Thoracic aorta endothelial cell (primary cell): ENCODE measurements at places on chromosomes 5 and 9. TPM values are rescaled to one million over a fixed set of nuclear protein-coding genes. Genes with fewer than 3 reads are reported as not detected.

The WDR36 gene
- total RNA-seq, result 90.0 and 114 TPM in 2 replicates

The IFT74 gene
- total RNA-seq, result 11.7 and 16.0 TPM in 2 replicates

The MARCOL gene
- not detected in 2 replicates for total RNA-seq

The LCN1 gene
- total RNA-seq, result not detected in 2 replicates

The BTNL3 gene
- not detected in 2 replicates for total RNA-seq

The BTNL8 gene
- not detected in 2 replicates for total RNA-seq

The SYNPO gene
- total RNA-seq, result 25.9 and 32.5 TPM in 2 replicates

The PDZD2 gene
- 1.7 and 4.0 TPM in 2 replicates for total RNA-seq

The NR5A1 gene
- total RNA-seq, result not detected in 2 replicates

The ARSK gene
- 13.0 and 14.1 TPM in 2 replicates for total RNA-seq

The IL5 gene
- total RNA-seq, result not detected in 2 replicates

The ZNF367 gene
- total RNA-seq, result 13.8 and 16.7 TPM in 2 replicates

The CCDC69 gene
- total RNA-seq, result 8.4 and 14.6 TPM in 2 replicates

The SV2C gene
- not detected in 2 replicates for total RNA-seq

The FGF1 gene
- 0.07 TPM in 1 of 2 replicates, not detected in the other for total RNA-seq

The FOXD1 gene
- 0.13 TPM in 1 of 2 replicates, not detected in the other for total RNA-seq

The PROB1 gene
- 1.7 and 3.2 TPM in 2 replicates for total RNA-seq

The PALM2AKAP2 gene
- total RNA-seq, result 0.22 and 1.2 TPM in 2 replicates

The ABITRAM gene
- total RNA-seq, result 10.4 and 13.5 TPM in 2 replicates

The OBP2B gene
- not detected in 2 replicates for total RNA-seq

The SLC22A4 gene
- 3.9 and 6.0 TPM in 2 replicates for total RNA-seq

The FANCG gene
- total RNA-seq, result 31.6 and 39.3 TPM in 2 replicates

The FBP2 gene
- total RNA-seq, result not detected in 2 replicates

The TMEM267 gene
- total RNA-seq, result 13.8 and 15.6 TPM in 2 replicates

The OLFML2A gene
- 0.07 TPM in 1 of 2 replicates, not detected in the other for total RNA-seq

The TAF11L10 gene
- not detected in 2 replicates for total RNA-seq

The SIL1 gene
- total RNA-seq, result 28.6 and 28.7 TPM in 2 replicates

The CCDC171 gene
- total RNA-seq, result 2.1 and 2.9 TPM in 2 replicates

The MYMK gene
- not detected in 2 replicates for total RNA-seq

The GDA gene
- 0.07 TPM in 1 of 2 replicates, not detected in the other for total RNA-seq

The C5 gene
- total RNA-seq, result 3.4 and 4.0 TPM in 2 replicates

The SPAG8 gene
- 0.13 and 0.22 TPM in 2 replicates for total RNA-seq

The CDK9 gene
- 77.0 and 88.0 TPM in 2 replicates for total RNA-seq

The LRRC19 gene
- not detected in 2 replicates for total RNA-seq

The GRHPR gene
- total RNA-seq, result 130 and 136 TPM in 2 replicates

The SARDH gene
- total RNA-seq, result 0.40 and 0.50 TPM in 2 replicates

The ESM1 gene
- 411 and 422 TPM in 2 replicates for total RNA-seq

The PFN3 gene
- not detected in 2 replicates for total RNA-seq

The SLC25A2 gene
- total RNA-seq, result 0.27 and 0.50 TPM in 2 replicates

The RETREG1 gene
- 0.27 and 0.65 TPM in 2 replicates for total RNA-seq

The SCGB3A1 gene
- total RNA-seq, result not detected in 2 replicates

The SPINK13 gene
- total RNA-seq, result not detected in 2 replicates

The PCDHB11 gene
- 0.07 and 0.27 TPM in 2 replicates for total RNA-seq

The ATP10B gene
- 0.07 TPM in 1 of 2 replicates, not detected in the other for total RNA-seq

The COL27A1 gene
- total RNA-seq, result 19.4 and 23.2 TPM in 2 replicates

The ZNF454 gene
- 0.50 and 1.3 TPM in 2 replicates for total RNA-seq

The FCN2 gene
- not detected in 2 replicates for total RNA-seq
